GM23338 (cell line): ENCODE measurements at places on chromosomes 13 and 19. TPM values are rescaled to one million over a fixed set of nuclear protein-coding genes. Genes with fewer than 3 reads are reported as not detected.

Gene CGB5
- total RNA-seq, result not detected in 2 replicates

Gene ZNF665
- 3.5 and 5.4 TPM in 2 replicates for total RNA-seq

Gene SHISA7
- total RNA-seq, result 1.4 and 1.6 TPM in 2 replicates

Gene MAB21L1
- total RNA-seq, result not detected in 2 replicates

Gene IGFL2
- total RNA-seq, result not detected in 2 replicates

Gene AP2S1
- 115 and 140 TPM in 2 replicates for total RNA-seq

Gene OR10H1
- not detected in 2 replicates for total RNA-seq

Gene RINL
- 11.2 and 22.4 TPM in 2 replicates for total RNA-seq

Gene RNF113B
- total RNA-seq, result not detected in 2 replicates

Gene ZNF28
- total RNA-seq, result 31.0 and 42.0 TPM in 2 replicates

Gene ZNF708
- 53.2 and 71.9 TPM in 2 replicates for total RNA-seq

Gene TRPM4
- 11.6 and 16.5 TPM in 2 replicates for total RNA-seq

Gene SIGLEC5
- not detected in 2 replicates for total RNA-seq

Gene GATAD2A
- total RNA-seq, result 123 and 151 TPM in 2 replicates

Gene POSTN
- total RNA-seq, result 0.31 and 0.39 TPM in 2 replicates

Gene GPR12
- not detected in 2 replicates for total RNA-seq

Gene SLC25A41
- 0.35 TPM in 1 of 2 replicates, not detected in the other for total RNA-seq

Gene LHB
- total RNA-seq, result 1.9 TPM in 1 of 2 replicates, not detected in the other

Gene TBXA2R
- total RNA-seq, result 0.73 and 0.82 TPM in 2 replicates

Gene CGB7
- 0.97 and 1.0 TPM in 2 replicates for total RNA-seq

Gene ZNF93
- 122 and 123 TPM in 2 replicates for total RNA-seq

Gene OR7C1
- not detected in 2 replicates for total RNA-seq

Gene SHANK1
- 3.3 and 4.1 TPM in 2 replicates for total RNA-seq
